Neural crest cell (in vitro differentiated cells): ENCODE measurements at places on chromosomes 16 and 17. TPM values are rescaled to one million over a fixed set of nuclear protein-coding genes. Genes with fewer than 3 reads are reported as not detected.

Gene ADAP2
- total RNA-seq = 1.7 and 2.2 TPM in 2 replicates

Gene KRTAP3-1
- not detected in 2 replicates for total RNA-seq

Gene LLGL2
- 3.4 and 4.3 TPM in 2 replicates for total RNA-seq

DNA sequence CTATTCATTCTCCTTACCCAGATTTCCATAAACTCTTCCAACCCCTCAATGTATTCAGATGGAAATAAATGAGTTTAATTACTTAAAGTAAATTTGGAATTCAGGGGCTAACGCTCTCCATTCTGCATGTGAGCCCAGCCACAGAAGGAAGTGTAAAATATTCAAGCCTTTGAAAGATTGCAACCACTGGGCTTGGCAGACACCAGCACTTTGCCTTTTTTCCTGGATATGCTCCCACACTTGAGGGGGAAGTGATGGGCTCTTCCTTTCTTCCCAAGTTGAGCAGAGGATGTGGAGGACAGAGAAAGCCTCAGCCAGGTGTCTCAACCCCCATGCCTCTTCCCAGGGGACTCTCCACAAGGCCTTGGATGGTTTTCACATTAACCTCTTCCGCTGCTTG, 825.1 kb upstream of the EEF2KMT start:
- DNase-seq = no peak
- H3K4me1 ChIP-seq = no peaks in the 10 kb centered on the region
- no peak overlapping the region for H3K4me3 ChIP-seq
- H3K27me3 ChIP-seq = peaks cover 42% of the 10 kb centered on the region
- H3K36me3 ChIP-seq = no peaks in the 10 kb centered on the region

DNA sequence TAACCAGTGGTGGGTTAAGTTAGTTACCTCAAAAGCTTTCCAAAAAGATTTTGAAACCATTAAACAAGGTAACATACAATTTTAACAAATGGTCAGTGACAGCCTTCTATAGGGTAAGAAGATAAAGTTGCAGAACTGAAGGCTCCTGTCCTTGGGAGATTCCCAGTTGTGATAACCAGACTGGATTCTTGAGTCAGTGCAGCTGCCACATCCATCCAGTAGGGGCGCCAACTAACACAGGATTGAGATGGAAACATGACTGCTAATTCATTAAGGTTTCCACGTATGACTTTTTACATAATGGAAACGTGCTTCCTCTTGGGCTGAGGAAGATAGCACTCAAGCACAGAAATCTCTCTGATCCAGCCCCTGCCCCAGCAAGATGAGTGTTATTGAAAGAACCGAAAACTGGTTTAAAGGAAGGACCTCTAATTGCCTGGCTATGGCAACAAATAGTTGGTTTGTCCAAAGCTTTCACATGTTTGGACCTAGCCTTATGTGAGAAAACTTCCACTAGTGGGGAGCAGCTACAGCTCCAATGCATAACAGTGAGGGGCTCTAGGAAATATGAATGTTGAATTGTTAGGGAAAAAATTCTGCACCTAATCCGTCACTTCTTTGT, 269.8 kb upstream of the MYOCD start:
- peaks cover 4% of the 10 kb centered on the region for H3K4me1 ChIP-seq
- DNase-seq = peak; percentile 27
- no peaks in the 10 kb centered on the region for H3K36me3 ChIP-seq
- H3K27ac ChIP-seq = no peak overlapping the region
- H3K4me3 ChIP-seq = no peak overlapping the region

DNA sequence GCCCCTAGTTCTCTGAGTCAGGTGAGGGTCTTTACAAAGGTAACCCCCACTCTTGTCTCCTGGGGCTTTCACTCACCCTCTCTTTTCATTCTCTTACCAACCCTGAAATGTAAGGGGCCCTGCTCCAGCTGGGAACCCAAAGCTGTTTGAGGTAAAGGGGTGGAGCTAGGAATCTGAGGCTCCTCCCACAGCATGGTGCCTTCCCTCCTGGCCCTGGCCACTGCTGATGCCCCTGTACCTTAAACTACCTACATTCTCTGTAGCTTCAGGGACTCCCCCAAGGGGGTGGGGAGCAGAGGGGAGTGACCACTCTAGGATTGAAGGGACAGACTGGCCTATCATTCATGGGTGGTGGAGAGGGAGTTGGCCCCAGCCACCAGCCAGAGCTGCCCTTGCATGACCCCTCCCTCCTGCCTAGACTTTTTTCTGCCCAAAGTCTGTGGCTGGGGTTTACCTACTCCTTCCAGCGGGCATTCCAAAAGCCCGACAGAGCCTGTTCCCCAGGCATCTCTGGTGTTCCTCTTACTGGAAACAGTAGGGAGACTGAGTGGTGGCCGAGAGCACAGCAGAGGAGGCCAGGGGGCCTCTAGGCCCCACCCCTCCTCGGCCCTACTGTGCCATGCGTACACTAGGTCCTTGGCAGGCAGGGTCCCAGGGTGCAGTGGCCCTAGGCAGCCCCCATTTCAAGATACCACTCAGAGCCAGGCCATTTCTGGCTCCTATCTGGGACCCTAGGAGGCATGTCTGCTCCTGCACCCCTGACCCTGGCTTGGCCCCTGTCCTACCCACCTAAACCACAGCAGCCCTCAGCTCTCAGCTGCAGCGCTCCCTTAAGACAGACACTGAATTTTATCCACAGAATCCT, 9.5 kb downstream of the DOK4 start:
- no peaks in the 10 kb centered on the region for H3K36me3 ChIP-seq
- peaks cover 2% of the 10 kb centered on the region for H3K27me3 ChIP-seq
- peak overlapping the region; percentile 80 for H3K4me3 ChIP-seq
- no peak for DNase-seq

DNA sequence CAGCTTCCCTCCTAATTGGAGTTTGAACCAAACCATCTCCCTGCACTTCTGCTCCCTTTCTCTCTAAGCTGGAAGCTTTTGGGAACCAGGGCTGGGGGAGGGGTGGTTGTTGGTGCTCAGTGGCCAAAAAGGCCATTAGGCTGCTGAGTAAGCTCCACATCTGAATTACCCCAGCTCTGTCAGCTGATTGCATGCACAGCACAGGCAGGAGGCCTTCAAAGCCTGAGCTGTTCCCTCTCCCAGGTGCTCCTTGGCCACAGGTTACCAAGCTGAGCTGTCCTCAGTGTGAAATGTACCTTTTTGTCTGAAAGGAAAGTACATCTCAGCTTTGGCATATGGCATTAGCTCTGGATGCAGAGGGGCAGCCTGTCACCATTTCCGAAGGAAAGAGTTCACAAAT, 6.2 kb upstream of the TBKBP1 start:
- DNase-seq = no peak
- H3K27ac ChIP-seq = no peak overlapping the region
- peaks cover 25% of the 10 kb centered on the region for H3K36me3 ChIP-seq
- peaks cover 15% of the 10 kb centered on the region for H3K4me1 ChIP-seq
- no peak overlapping the region for H3K4me3 ChIP-seq
- peaks cover 2% of the 10 kb centered on the region for H3K27me3 ChIP-seq

DNA sequence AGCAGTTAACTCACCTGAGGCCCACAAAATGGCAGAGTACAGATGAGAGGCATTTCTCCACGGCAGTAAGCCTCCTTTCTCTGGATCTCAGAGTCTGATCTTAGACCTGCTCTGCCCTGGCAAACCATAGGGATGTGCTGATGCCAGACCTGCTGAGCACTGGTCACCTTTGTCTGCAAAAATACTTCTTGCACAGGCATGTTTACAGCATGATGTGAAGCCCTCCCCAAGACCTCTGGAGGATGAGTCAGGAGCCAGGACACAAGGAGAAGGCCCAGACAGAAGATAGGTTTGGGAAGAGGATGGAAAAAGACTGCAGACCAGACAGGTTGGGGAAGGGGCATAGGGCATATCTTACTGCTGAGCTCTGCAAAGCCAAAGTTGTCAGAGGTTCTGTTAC, 426.6 kb downstream of the PMP22 start:
- H3K36me3 ChIP-seq = peaks cover 9% of the 10 kb centered on the region
- no peak overlapping the region for H3K4me3 ChIP-seq
- no peak for DNase-seq
- no peaks in the 10 kb centered on the region for H3K27me3 ChIP-seq
